ENCODE measurements at places on chromosomes 1 and 21. TPM values are rescaled to one million over a fixed set of nuclear protein-coding genes. Genes with fewer than 3 reads are reported as not detected.

The TMEM50B gene
- 32.0 TPM for total RNA-seq

The LEMD1 gene
- not detected for total RNA-seq

The TMCO1 gene
- 70.9 TPM for total RNA-seq

The BRINP3 gene
- total RNA-seq: not detected

The MECR gene
- total RNA-seq: 18.0 TPM

Data from aortic smooth muscle cell (primary cell).